Activated T-cell treated with anti-CD3 and anti-CD28 coated beads, Interleukin-2, amount 50 U/mL, for 48 hours (primary cell): ENCODE measurements at places on chromosomes 13 and 19.

DNA sequence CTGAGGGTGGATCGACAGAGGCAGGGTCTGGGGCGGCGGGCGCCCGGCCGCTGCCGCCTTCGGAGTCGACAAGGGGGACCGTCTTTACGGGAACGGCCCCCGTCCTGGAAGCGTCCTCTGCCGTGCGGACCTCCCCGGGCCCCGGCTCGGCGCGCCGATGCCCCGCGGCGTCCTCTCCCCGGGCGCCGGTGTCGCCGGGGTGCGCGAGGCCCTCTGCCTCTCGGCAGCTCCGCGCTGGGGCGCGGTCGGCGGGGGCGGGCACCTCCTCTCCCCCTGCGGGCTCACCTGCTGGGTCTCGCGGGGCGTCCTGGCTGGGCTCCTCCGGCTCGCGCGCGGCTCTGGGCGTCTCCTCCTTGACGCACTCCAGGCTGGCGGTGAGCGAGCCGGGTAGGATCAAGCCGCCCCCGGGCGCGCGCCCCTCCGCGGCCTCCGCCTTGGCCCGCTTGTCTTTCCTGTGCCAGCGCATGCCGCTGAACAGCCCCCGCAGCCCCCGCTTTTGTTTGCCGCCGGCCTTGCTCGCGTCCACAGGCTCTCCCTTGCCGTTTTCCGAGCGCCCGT, 1.5 kb downstream of the AMER2 start:
- DNase-seq = no peak

DNA sequence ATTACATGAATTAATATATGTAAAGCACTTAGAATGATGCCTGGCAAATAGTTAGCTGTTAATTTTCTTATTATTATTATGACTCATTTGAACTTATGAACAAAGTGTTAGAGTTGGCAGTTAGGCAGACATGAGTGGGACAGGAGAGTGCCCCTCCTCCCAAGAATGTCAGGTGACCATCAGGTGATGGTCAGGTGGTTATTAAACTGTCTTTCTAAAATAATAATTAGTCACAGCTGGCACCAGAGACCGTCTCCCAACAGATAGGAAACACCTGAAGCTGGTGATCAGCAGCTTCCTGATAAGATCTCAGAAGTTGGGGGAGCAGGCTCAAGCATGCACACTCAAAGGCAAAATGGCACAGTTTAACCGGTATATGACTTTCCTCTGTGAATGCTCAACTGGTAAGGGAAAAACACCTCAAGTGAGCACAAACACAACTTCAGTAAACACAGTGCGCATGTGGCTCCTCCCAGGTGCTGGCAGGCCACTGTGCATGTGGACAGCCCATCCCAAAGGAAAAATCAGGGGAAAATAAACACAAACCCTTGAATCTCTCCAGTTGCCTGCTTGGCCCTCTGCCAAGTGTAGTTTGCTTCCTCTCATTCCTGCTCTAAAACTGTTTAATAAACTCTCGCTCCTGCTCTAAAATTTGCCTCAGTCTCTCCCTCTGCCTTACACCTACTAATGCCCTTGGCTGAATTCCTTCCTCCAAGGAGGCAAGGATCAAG, 54.0 kb downstream of the FLT1 start:
- DNase-seq = no peak

- DNase-seq = peak; percentile 49
These were observed 27.7 kb upstream of the NFIC start for GRCh38 chr19:3338541-3339181.

DNA sequence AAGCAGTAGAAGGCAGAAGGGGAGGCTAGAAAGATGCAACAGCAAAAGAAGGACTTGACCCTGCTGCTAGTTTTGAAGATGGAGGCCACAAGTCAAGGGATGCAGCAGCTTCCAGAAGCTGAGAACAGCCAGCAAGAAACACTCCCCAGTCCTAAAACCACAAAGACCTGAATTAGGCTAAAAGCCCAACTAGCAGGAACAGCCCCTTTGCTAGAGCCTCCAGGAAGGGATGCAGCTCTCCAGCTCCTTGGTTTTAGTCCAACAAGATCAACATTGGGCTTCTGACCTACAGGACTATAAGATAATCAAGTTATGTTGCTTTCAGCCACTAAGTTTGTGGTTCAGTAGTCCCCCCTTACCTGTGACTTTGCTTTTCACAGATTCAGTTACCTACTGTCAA, 10.5 kb upstream of the LATS2 start:
- no peak for DNase-seq

- DNase-seq = no peak
These were observed 133.6 kb downstream of the STK24 start for GRCh38 chr13:98443329-98443728.

DNA sequence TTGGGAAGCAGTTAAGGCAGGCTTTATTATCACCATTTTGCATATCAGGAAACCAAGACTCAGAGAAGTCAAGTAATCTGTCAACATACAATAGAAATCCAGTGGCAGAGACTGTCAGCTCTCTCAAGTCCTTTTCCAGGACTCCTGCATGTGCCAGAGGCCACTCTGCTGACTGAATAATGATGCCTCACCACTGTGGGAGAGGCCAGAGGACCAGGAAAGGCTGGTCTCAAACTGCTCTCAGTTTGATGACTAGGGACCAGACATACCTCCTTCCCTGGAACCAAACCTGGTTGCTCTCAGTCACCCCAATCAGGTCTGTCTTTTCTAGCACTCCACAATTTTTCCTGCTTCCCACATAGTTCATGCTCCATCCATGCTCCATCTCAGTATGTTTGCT, 8.0 kb downstream of the RNASEH2B start:
- no peak for DNase-seq

DNA sequence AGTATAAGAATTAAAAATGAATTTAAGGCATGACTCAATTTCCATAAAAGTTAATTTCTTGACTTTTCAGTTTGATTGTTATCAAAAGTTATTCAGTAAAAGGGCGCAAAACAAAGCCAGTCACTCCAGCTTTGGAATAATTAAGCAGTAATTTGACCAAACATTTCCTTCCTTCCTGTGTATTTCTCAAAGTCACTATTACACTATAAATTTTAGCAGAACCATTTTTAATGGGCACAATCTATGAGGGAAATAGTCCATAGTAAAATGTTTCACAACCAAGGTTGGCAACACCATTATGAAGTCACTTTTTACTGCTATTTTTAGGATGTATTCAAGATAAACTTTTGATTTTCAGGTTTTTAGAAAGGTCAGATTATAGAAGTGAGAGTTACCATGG, 91.0 kb downstream of the DACH1 start:
- no peak for DNase-seq

- no peak for DNase-seq
These were observed 15.3 kb upstream of the CDC16 start for GRCh38 chr13:114219392-114219791.

DNA sequence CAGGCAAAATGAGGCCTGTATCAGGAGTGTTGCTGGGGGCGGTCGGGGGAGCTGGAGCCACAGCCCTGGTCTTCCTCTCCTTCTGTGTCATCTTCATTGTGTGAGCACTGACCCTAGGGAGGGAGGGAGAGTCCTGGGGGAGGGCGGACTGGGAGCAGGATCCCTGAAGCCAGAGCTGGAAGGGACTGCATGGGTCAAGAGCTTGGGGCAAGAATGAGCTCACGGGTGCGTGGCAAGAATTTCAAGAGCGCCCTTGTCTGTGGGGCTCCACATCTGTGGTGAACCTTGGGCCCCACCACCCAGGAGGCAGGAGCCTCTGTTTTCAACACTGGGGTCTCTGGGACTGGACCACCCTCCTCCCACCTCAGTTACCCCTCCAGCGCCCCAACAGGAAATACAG, 4.7 kb downstream of the SIGLEC7 start:
- DNase-seq = peak; percentile 9

- no peak for DNase-seq
These were observed 419 bp downstream of the MRPS31 start for GRCh38 chr13:40770609-40770933.

- DNase-seq = no peak
These were observed 9.9 kb downstream of the ARHGAP33 start for GRCh38 chr19:35785339-35785627.

GRCh38 chr13:27151798-27152599, 19.6 kb downstream of the USP12 start:
- no peak for DNase-seq

DNA sequence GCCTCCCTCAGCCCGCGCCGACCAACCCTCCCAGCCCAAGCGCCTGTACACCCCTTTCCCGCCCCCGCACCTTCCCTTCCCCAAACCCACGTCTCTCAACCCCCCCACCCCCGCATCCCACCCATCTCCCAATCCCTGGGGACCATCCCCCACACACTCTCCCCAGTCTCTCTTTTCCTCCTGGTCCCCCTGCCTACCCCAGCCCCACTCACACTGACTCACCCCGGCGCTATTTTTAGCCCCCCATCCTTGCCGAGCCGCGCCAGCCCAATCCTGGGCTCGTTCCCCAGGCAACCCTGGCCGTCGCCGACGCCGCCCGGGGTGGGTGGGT, 11.7 kb downstream of the CIC start:
- DNase-seq = no peak

- peak; percentile 21 for DNase-seq
These were observed 7.4 kb downstream of the PTOV1 start for GRCh38 chr19:49858088-49858985.

DNA sequence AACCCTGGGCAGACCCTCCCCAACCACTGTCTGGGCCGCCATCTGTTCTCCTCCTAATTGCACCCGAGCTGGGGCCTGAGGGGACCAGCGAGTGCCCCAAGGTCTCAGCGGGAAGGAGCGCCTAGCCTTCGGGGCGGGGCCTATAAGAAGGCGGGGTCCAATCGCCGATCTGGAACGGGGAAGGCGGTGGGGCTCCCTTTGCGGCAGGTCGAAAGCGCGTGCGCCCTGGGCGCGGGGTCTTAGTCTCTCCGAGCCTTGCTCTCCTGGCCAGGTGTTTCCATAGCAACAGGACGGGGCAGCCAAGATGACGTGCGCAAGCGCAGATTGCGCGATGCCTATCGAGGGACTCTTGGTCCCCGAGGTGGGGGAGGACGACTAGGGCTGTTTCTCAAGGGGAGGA, 2.8 kb downstream of the MAST1 start:
- DNase-seq = peak; percentile 49

DNA sequence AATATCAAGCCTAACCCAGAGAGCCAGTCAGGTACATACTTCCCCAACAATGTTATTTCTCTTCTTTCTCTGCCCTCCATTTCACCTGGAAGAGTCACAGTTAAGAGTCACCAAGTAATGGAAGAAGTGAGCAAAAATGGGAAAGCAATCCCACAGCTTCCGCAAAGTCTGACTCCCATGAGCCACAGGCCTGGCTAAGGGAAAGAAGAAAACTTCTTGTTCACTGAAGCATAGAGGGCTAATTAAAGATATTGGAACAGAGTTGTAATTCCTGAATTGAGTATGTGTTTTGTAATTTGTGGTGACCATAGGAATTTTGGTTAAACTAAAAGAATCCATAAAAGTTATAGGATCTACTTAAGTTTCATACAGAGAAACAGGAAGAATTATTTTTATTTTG, 830.9 kb upstream of the PCDH20 start:
- DNase-seq = no peak

GRCh38 chr19:46704379-46705076, 12.4 kb downstream of the PRKD2 start:
- peak; percentile 93 for DNase-seq

- DNase-seq = no peak
These were observed 148.1 kb downstream of the VWA8 start for GRCh38 chr13:41812851-41813250.

- no peak for DNase-seq
These were observed 4.0 kb downstream of the LHFPL6 start for GRCh38 chr13:39599012-39599411.

DNA sequence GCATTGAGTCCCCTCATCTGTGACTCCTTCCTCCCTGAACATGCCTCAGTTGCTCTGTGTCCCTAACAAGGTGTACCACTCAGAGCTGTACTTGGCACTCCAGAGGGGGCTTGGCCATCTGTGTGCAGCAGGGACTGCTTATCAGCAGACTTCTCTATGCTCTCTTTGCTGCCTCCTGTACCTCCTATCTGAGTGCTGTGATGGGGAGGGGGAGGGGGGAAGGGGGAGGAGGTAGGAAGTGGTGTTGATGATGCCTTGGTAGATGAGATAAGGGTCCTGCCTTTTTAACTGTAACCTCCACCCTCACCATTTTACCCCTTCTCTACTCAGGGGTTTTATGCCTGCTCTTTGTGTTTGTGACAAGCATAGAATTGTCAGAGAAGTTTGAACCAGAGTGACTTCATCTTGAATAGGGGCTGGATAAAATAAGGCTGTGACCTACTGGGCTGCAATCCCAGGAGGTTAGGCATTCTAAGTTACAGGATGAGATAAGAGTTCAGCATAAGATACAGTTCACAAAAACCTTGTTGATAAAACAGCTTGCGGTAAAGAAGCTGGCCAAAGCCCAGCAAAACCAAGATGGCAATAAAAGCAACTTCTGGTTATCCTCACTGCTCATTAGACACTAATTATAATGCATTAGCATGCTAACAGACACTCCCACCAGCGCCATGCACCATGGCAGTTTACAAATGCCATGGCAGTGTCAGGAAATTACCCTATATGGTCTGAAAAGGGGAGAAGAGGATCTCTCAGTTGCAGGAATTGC, 13.2 kb downstream of the PCDH8 start:
- DNase-seq = no peak

DNA sequence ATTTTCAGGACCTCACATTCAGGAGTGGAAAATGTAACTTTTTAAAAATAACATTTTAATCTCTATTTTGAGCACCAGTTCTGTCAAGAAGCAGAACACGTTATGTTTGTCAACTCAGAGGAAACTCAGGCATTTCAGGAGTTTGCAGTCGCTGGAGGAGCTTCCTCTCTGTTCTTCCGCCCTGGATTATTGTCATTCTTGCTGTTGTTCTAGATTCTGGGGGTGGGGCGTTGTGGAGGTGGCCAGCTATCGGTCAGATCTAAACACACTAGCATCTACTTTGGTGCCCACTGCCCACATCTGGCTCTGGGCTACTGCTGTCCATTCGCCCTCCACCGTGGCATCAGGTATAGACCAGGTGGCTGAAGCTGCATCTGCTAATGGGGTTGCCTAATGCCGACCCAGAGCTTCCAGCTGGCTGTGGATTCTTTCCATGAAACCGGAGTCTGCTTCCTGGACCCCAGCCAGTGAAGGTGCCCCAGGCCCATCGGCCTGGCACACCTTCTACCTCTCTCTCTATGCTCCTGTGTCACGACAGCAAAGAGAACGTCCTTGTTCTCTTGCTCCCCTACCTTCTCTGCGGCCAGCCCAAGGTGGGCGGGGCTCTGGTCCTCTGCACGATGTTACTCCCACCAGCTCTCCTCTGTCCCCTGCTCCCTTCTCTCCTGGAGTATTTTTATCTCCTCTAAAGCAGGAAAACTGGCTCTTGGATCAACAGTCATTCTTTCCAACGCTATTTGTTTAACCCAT, 36.7 kb upstream of the DGKH start:
- no peak for DNase-seq

DNA sequence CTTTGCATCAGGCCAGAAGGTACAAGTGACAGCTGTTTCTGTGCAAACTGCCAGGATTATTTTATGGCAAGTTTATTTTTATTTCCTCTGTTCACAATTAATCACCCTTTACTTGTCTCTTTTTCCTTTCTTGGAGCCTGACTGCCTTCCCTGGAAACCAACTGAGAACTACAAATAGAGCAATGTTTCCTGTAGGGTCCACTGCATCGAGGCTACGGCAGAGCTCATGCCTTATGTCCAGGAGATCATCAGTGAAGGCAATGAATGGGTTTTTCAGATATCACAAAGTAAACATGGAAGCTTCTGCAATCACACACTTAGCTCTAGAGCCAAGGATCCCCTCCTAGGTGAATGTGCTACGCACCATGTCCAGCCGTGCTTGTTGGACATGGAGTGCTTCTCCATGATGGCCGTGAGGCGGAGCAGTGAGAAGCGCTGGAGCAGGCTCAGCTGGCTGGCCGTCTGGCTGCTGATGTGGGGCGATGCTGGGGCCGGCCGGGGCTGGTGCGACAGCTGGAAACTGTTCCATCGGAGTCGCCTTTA, 110.9 kb downstream of the KL start:
- no peak for DNase-seq
